ENCODE measurements at places on chromosomes 5 and 9.

GRCh38 chr9:74493512-74493911, 3.6 kb upstream of the RORB start:
- DNase-seq = peak; percentile 26

DNA sequence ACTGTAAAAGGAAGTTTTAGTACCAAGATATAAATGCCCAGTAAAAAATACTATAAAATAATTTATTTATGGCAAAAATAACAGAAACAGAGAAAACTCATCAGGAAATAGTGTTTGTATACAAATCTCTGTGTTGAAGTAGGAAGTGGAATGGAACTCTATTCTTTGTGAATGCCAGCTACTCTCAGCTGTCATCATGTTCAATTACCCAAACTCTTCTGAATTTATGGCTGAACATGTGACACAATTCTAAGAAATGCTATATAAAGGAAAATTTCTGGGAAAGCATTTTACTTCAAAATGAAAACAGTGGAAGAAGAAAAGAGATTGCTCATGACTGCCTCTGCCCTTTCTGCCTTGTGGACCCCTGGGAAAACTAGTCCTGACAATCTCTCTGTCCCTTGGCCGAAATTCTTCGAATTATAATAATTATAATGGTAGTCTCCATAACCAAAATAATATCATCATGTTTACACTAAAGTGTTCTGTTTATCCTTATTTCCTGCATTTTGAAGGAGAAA, 522.3 kb upstream of the ST8SIA4 start:
- DNase-seq = no peak

GRCh38 chr5:131634666-131634995, 398 bp downstream of the RAPGEF6 start:
- DNase-seq = peak; percentile 70

GRCh38 chr9:127578627-127578951, 33.5 kb upstream of the STXBP1 start:
- no peak for DNase-seq

- DNase-seq = no peak
Measured at GRCh38 chr5:115788440-115788839, 28.0 kb downstream of the CDO1 start.
